ENCODE measurements at places on chromosomes 11 and 22.

- peak; percentile 57 for DNase-seq
Observed at GRCh38 chr11:128725630-128726319, 31.9 kb downstream of the FLI1 start.

DNA sequence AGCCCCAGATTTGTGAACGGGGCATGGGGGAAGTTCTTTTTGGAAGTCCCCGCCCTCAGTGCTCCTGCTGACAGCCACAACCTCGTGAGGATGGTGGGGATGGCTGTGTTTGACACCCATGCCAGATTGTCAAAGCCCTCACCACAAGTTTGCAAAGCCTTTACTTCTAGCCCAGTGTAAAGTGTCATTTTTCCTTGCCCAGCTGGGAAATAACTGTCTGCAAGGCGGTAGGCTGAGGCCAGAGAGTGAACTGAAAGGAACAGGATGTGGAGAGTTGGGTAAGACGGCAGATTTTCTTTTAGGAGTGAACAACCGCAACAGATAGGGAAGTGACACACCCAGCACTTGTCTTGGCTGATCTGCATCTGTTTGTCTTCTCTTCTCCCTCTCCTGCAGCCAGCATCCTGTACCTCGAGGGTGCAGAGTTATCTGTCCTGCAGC lies 13.6 kb downstream of the IL17RA start:
- no peak for DNase-seq

DNA sequence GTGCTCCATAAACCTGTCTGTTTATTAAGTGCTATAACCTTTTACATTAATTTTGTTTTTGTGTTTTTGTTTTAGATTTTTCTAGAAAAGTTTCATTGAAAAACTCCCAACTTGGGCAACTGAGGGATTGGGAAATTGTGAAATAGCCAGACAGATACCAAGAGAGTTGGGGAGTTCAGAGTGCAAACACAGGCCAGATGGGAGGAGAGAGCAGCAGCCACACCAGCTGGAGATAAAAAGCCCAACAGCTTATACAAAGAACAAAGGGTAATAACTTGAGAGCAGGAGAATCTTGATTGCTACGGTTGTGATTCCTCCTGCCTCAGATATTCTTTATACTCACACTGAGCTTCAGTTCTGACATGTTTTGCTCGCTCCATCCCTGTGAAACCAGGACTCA lies 1642.2 kb downstream of the LRRC4C start:
- no peak for DNase-seq

DNA sequence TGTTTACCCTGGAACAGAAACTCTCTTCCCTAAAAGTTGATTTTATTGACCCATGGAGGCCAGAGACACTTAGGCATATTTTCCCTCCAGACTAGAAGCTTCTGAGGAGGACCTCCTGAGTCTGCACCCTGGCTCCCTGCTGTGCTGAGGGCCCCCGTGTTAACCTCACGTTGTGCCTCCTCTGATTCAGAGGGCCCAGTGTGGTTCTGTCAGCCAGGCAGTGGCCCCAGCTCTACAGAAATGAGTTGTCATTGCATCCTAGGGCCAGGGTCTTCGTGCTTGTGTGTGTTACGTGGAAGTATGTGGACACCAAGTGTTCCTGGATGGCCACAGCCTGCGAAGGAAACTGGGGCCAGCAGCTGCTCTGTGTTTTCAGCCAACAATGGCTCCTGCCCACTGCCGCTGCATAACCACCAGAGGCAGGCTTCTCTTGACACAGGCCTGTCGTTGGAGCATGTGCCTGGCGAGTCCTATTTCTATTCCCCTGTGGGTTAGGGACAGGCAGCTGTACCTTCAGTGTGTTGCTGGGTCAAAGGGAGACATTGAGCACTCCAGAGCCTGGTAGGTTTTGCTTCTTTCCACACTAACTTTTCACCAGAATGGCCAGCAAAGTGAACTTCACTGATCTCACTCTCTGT lies 44.5 kb downstream of the MED15 start:
- DNase-seq, result peak; percentile 77

- DNase-seq, result no peak
Observed at GRCh38 chr11:121419836-121420235, 32.3 kb upstream of the SORL1 start.

- DNase-seq, result no peak
Observed at GRCh38 chr11:104159356-104159755, 4.6 kb downstream of the PDGFD start.

GRCh38 chr11:35796562-35796961 lies 134.0 kb downstream of the TRIM44 start:
- no peak for DNase-seq

DNA sequence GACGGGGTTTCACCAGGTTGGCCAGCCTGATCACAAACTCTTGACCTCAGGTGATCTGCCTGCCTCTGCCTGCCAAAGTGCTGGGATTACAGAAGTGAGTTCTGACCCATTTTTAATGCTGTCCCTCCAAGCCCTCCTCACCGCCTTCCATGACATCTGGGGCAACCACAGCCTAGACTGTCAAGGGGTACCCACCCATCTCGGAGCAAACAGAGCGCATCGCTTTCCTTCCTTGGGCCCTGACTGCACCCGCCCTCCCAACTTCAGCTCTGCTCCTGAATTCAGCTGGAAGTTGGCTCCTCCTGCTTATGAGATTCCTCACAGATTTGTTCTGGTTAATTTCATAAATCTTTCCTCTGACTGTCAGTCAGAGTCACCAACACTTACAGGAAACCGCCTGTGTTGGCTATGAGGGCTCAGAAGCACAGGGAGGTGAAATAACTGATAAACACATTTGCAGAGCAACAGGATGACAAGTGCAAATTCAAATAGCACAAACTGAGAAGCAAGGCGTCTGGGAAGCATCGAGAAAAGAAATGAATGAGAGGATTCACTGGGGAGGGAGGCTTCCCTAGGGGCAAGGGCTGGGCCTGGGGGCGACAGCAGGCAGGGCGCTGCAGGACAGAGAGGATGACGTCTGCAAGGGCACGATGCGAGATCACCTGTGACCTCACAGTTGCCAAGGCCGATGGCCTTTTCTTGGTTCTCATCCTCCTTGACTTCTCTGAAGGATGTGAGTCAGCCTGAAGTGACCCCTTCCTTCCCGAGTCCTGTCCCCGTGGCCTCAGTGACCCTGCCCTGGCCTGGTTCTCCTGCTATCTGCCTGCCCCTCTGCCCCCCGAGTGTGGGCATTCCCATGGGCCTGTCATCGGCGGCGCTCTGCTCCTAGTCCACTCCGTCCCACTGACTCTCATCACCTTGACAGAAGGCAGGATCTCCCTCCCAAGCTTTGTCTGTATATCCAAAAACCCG lies 6.1 kb downstream of the IFT27 start:
- DNase-seq, result peak; percentile 10

DNA sequence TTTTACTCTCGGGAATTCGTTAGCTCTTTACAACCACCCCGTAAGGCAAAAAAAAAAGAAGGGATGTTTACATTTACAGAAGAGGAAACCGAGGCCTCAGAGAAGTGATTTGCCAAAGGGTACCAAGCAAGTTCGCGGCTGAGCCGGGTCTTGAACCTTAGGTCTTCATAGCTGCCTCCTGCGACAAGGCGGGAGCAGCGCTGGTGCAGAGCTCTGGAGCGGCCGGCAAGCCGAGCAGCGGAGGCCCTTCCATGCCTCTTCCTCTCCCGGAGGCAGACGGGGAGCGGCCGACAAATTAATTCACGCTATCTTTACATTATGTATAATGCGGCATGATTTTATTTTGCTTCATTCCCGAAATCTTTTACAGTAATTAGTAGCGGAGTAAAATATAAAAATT lies 536.3 kb downstream of the INSC start:
- DNase-seq, result no peak

DNA sequence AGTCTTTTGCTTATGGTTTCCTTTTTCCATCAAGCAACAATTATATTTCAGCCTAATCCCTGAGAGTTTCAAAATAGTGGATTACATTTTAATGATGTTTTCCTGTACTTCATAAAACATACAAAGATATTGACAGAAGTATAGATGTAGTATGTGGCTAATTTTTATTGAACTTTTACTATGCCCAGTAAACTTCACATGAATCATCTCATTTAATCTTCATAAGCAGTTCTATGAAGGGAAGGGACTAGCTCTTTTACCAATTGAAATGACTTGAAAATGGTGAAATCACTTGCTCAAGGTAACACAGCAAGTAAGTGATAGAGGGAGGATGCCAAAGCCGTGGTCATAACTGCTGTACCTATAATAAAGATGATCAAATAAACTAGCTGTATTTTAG lies 27.5 kb downstream of the RTN3 start:
- DNase-seq, result no peak

GRCh38 chr11:47099918-47100315 lies 76.8 kb downstream of the ARFGAP2 start:
- no peak for DNase-seq

GRCh38 chr11:69127081-69127850 lies 28.5 kb upstream of the SMIM38 start:
- DNase-seq, result peak; percentile 81

GRCh38 chr11:35549787-35550186 lies 24.4 kb upstream of the PAMR1 start:
- DNase-seq, result peak; percentile 56

- no peak for DNase-seq
Observed at GRCh38 chr11:84389696-84390095, 1103.5 kb upstream of the CCDC90B start.

DNA sequence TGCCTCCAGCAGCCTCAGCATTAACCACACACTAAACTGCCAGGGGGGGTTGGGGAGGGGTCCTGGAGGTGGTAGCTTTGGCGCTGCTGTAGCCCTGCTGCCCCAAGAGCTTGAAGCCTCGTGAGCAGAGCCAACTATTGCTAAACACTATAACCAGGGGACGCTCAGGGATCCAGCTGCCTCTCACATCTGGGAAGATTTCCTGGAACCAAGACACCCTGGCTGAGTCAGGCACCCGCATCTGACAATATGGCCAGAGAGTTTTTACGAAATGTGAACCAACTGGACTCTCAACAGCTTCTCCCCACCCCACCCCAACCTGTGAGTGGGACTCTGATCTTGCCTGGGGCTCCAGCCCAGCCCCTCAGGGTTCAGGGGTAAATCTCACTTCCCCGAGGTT lies 14.3 kb downstream of the C1QTNF6 start:
- peak; percentile 67 for DNase-seq
